ENCODE measurements at places on chromosomes 2 and 18.

GRCh38 chr2:113720167-113720566 lies 36.3 kb downstream of the SLC35F5 start:
- peak; percentile 16 for DNase-seq

GRCh38 chr2:64207573-64207972 lies 63.4 kb upstream of the PELI1 start:
- DNase-seq, result no peak

GRCh38 chr2:10022445-10022844 lies 20.9 kb upstream of the KLF11 start:
- DNase-seq, result no peak

GRCh38 chr2:8337321-8337720 lies 344.5 kb upstream of the ID2 start:
- no peak for DNase-seq

GRCh38 chr2:22076454-22076853 lies 952.7 kb downstream of the TDRD15 start:
- DNase-seq, result no peak

DNA sequence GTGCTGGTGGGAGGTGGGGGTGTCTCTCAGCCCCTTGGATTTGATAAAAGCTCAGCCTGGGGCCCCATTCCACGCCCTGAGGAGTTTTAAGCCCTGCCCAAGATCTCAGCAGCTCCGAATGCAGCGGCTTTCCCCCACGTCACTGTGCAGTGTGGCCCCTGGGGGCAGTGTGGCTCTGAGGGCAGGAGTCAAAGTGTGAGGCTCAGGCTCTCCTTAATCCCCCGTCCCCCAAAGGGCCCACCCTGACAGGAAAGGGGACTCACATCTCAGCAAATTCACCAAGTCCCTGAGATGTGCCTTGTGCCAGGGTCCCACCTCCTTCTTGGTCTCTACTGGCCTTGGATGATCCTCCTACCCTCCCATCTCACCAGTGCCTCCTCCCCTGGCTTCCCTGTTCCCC lies 25.2 kb downstream of the NPPC start:
- DNase-seq, result no peak

- peak; percentile 33 for DNase-seq
Observed at GRCh38 chr18:8140841-8141501, 468.3 kb upstream of the RAB12 start.

GRCh38 chr2:130849896-130850787 lies 13.4 kb downstream of the ARHGEF4 start:
- no peak for DNase-seq

- DNase-seq, result no peak
Observed at GRCh38 chr18:55918444-55918843, 330.5 kb upstream of the TCF4 start.

- no peak for DNase-seq
Observed at GRCh38 chr2:105450471-105450870, 51.6 kb upstream of the FHL2 start.

DNA sequence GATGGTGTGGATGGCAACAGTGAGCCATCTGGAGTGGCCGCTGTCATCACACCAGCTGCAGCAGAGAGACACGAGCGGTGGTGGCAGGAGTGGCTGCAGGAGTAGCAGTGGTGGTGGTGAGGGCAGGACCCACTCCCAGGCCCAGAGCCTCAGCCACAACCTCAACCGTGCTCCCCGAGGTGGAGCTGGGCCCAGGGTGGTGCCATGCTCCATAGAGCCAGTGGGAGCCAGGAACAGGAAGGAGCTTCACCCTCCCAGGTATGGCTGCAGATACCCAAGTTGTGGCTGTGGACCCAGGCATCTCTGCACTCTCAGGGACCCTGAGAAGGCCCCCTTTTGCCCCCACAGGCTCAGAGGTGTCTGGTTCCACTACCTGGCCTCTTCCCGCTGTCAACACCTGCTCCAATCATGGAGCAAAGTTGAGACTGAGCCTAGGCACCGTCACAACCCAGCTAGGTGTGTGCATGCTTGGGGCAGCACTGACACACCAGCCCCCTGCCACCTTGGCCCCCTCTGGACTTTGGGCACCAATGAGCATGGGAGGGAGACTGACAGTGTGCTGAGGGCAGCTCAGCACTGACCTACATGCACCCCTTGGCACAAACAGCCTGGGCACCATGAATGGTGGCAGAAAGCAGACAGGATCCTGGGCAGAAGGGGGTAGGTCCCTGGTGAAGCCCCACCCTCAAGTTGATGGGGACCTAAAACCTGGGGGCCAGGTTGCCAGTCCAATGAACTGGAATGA lies 188.9 kb downstream of the NDUFA10 start:
- DNase-seq, result no peak

GRCh38 chr18:68431111-68431921 lies 283.6 kb downstream of the TMX3 start:
- no peak for DNase-seq

DNA sequence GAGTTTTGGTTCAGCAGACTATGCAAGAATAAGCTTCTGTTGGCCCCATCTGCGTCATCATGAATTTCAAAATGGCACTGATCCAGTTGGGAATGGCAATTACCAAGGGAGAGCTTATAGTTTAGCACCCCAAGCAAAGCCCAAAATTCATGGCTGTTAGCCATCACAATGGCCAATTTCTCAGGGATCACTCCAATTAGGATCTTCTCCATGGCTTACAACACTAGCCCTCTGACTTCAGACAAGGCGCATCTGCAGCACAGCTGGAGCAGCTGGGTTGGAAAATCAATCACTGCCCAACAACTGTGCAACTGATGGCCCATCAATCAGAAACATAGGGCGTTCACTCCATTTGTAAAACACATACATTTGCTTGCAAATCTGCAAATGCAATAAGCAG lies 273.6 kb downstream of the SRBD1 start:
- no peak for DNase-seq

GRCh38 chr2:23414106-23414505 lies 29.1 kb downstream of the KLHL29 start:
- no peak for DNase-seq

DNA sequence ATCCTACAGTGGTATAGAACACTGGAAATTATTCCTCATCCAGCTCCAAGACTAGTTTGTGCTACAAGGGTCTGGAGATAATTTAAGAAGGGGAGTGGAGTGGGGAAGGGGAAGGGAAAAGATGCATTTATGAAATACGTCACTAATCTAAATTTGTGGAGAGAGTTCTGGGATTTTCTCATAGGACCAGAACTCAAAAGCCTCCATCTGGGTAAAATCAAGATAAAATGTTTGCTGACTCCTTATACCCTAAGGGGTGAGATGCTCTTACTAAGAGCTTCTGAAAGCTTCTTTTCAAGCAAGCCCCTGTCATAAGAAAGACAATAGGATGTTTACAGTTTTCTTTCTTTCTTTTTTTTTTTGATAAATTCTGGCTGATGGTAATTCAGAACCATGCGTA lies 88.5 kb upstream of the RBMS1 start:
- no peak for DNase-seq

DNA sequence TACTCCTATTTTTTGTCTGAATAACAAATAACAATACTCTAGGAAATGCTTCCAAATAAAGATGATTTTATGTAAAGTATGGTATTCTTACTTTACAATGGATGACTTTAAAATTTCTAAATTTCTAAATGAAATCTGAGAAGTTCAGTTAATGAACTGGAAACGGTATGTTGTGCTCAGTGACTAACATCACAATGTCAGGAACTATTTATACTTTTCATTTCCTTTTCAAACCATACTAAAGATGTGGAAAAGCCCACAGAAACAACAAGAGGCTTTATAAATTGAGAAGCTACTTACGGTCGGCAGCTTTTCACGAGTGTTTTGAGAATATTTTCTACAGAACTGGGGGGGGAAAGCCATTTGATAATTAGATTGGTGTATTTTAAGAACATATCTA lies 31.1 kb downstream of the PSME4 start:
- peak; percentile 70 for DNase-seq

GRCh38 chr2:142052220-142052863 lies 78.5 kb downstream of the LRP1B start:
- no peak for DNase-seq

DNA sequence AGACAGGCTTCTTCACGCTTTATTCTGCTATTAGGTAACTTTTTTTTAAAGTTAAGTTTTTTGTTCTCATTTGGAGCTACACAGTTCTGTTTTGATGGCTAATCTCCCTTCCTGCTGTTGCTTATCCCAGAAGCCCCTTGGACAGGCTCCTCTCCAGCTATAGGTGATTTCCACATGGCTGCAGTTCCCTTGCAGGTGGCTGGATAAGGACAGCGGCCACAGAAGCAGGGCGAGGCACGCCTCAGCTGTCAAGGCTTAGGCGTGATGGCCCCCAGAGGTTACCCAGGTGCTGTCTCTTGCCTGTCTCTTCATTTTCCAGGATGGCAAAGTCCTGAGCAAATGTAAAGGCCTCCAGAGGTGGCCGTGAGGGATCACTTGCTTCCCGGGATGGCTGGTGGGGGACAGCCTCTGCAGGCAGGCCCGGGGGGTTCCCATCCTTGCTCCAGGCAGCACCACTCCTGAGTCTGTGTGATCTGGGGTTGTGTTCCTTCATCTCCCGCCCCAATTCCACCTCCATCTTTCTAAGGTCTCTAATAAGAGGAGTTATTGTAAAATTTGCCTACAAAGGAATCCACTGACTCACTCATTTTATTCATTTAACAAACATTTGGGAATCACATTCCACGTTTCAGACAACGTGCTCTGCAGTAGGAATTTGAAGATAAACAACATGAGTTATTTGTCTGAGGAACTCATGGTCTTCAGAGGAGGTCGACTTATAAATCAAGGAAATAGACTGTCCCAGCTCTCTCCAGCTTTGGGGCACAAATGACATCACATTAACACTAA lies 53.4 kb downstream of the NAPG start:
- DNase-seq, result no peak

DNA sequence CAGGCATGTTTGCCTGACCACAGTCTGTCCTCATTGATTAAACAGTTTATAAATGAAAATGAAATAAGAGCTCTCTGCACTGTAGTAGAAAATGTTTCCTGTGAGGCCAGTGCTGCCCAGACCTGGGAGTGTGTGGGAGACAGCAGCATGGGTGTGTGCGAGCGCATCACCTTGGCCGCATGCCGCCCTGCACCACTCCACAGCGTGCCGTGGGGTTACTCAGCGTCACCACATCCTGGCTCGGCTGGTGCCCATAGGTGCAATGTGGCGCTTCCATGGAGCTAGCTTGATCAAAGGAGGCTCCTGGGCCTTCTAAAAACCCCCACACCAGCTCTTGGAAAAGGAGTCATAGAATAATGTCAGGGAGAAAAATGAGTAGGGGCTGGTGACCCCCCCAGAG lies 76.0 kb upstream of the EPC2 start:
- DNase-seq, result no peak

DNA sequence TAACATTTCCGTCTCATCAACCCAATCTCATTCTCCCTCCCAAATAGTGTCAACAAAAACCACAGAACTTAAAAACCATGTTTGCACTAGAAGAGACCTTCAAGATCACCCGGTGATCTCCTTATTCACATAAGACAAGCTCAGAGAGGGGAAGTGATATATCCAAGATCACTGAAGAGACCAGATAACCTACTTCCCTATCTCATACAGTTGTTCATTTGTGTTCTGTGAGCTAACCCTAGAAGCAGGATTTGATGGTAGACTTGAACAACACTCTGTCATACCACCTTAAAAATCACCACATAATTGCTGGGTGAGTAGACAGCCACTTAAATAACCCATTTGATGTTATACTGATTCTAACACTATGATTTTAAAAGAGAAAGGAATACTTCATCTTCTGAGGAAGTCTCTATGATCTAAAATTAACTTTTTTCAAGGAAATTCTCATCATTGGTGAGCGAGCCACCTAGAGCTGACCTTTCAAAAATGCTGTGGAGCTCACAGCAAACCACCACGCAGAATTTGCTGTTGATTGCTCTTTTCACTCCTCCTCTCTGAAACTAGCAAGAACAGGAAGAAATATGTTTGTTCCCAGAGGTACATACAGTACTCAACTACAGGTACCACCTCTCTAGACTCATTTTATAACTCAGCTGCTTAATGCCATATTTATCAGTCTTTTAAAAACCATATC lies 15.1 kb downstream of the AAK1 start:
- DNase-seq, result no peak

DNA sequence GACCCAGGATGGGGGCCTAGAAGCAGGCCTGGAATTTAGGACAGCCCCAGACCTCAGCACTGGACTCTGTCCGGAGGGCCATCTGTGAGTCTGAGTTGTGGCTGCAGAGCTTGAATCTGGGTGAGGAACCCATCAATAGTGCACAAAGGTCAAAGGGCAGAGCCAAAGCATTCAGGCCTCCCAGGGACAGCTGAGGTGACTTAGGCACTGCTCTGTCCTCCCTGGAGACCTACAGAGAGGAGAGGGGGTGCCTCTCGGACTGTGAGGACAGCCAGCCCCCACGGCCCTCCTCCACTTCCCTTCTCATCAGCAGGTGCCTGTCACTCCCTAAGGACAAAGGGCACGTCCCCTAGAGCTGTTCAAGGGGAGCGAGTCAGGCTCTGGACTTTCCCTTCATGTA lies 25.1 kb upstream of the PRLH start:
- no peak for DNase-seq

- peak; percentile 38 for DNase-seq
Observed at GRCh38 chr18:814300-815084, 2.5 kb upstream of the YES1 start.

GRCh38 chr2:237720444-237720843 lies 78.1 kb upstream of the RBM44 start:
- DNase-seq, result no peak

GRCh38 chr2:18603854-18604530 lies 14.6 kb upstream of the NT5C1B start:
- peak; percentile 43 for DNase-seq

- DNase-seq, result no peak
Observed at GRCh38 chr18:62979176-62979575, 263.8 kb downstream of the PHLPP1 start.

GRCh38 chr2:238869-239268 lies 25.0 kb downstream of the SH3YL1 start:
- no peak for DNase-seq
